ENCODE measurements at places on chromosomes 13 and 19.

- DNase-seq: peak; percentile 41
Observed at GRCh38 chr19:19540064-19540714, 2.1 kb downstream of the CILP2 start.

DNA sequence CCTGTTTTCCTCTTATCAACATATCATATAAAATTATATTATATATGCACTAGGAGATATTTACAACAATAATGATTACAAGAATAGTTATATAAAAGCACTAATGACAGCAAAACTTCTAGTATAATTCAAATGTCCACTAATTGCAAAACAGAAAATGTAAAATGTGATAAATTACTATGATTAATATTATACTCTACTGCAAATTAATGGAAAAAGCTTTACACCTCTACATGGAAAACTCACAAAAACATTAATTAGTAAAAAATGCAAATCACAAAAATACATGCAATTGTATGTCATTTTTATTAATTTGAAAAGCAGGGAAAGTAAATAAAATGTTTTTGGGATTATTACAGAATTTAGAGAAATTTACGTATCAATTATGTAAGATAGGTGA, 681.0 kb upstream of the PCDH20 start:
- DNase-seq: no peak

DNA sequence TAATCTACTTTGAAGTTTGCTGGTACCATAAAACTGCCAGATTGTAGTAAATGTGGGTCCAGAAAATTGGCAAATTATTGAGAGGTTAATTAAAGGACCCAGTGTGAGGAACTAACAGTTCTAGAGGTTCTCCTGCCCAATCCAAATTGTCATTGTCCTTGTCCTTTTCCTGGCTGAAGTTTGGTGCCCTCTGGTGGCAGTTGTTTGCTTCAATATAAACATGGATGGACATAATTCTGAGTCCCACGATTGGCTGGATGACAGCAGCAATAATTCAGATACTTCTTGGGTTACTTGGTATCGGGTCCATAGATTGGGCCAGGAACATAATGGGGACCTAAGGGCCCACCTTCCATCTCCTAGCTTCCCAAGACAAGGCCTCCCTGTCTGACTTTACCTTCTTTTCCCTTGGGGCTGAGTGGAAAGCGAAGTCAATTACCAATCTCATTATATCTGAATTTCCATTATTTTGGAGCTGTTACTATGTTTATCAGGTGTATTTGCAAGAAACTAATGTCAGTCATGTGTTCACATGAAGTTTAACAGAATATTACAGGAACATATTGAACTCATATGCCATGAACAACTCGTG, 33.8 kb upstream of the GARRE1 start:
- DNase-seq: peak; percentile 44

DNA sequence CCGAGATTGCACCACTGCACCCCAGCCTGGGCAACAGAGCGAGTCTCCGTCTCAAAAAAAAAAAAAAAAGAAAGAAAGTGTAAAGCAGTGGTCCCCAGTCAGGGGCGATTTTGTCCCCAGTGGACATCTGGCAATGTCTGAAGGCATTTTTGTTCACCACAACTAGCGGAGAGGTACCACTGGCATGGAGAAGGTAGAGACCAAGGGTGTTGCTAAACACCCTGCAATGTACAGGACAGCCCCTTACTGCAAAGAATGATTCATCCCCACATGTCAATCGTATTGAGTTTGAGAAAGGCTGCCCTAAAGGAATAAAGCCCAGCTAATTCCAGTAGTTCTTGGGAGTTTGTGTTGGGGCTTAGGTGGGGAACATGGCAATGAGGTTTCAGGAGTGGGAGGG, 38.7 kb downstream of the CYP4F2 start:
- DNase-seq: no peak

DNA sequence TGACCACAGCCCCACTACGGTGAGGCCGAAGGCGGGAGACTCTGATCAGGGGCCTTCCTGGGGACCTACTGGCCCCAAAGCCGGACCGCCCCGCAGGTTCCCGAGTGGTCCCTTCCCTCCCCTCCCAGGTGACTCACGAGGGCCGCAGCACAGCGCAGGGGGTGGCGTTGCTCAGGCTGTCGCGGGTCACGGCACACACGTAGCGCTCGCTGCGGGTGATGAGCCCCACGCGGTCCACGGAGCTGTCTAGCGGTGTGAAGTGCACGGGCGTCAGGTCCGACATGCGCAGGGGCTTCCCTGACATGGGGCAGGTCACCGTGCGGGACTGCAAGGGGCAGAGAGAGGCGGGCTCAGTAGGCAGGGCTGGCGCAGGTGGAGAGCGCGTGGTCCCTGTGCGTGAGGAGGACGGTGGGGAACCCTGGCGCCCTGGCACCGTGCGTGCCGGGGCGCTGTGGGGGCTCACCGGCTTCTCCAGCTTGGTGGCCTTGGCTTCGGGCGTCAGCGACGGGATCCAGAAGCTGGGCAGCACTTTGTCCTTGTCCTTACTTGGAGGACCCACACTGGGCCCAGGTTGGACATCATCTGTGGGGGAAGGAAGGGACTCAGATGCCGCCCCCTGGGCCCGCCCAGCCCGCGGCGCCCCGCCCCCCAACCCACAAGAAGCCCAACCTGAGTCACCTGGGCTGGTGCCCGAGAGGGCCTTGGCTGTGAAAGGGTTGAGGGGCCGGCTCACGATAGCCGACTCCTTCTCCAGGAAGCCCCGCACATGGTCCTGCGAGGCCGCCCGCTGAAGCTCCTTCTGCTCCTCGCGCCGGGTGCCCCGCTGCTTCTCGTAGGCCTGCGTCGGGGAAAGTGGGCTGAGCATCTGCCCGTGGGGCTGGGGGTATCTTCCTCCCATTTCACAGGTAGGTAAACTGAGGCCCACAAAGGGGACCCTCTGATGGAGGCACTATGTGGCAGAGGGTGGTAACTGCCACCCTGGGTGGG, 23.7 kb downstream of the NOSIP start:
- DNase-seq: no peak

DNA sequence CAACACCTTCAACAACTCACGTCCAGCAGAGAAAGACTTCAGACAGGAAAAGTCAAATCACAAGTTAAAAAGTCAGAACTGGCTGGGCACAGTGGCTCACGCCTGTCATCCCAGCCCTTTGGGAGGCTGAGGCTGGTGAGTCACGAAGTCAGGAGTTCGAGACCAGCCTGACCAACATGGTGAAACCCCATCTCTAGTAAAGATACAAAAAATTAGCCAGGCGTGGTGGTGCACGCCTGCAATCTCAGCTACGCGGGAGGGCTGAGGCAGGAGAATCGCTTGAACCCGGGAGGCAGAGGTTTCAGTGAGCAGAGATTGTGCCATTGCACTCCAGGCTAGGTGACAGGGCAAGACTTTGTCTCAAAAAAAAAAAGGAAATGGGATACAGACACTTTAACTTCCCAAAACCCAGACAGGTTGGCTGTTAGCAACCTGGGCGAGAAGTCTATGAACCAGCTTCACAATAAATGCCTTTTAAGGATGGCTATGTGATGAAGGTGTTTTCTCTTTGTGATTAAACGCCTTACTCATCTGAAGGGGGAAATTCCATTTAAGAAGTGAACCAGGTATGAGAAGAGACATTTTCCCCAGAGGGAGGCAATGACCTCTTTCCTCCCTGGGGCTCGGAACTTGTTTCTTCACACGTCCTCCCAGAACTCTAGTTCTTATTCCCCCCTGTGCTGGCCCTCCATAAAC, 80.4 kb downstream of the INSR start:
- DNase-seq: no peak

GRCh38 chr19:57712222-57712621, 3.2 kb upstream of the ZNF154 start:
- no peak for DNase-seq

- no peak for DNase-seq
Observed at GRCh38 chr13:91053318-91054065, 294.0 kb upstream of the MIR17HG start.

DNA sequence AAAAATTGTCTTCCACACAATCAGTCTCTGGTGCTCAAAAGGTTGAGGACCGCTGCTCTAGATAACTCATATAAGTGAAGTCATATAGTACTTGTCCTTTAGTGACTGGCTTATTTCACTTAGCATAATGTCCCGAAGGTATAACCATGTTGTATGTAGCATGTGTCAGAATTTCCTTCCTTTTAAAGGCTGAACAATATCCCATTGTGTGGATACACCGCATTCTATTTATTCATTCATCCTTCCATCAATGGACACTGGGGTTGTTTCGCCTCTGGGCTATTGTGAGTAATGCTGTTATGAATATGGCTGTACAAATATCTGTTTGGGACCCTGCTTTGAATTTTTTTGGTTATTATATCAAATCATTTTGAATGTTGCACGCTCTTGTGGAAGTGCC, 4.6 kb upstream of the LYPD5 start:
- no peak for DNase-seq

DNA sequence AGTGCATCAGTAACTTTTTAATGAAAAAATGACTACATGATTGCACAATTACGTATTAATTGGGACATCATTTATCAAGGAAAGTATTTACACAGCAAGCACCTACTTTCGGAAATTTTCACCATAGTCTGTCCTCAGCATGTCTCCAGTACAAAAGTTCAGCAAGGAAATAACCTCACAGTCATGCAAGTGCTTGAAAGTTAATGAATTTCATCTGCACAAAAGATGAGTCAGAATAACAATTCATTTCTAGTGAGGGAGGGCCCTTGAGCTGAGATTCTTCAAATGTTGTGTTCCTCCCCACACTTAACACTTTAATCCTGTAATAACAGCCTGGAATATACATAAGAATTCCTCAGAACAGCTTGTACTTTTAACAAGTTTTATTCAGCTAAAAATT, 49.0 kb upstream of the OXGR1 start:
- no peak for DNase-seq

DNA sequence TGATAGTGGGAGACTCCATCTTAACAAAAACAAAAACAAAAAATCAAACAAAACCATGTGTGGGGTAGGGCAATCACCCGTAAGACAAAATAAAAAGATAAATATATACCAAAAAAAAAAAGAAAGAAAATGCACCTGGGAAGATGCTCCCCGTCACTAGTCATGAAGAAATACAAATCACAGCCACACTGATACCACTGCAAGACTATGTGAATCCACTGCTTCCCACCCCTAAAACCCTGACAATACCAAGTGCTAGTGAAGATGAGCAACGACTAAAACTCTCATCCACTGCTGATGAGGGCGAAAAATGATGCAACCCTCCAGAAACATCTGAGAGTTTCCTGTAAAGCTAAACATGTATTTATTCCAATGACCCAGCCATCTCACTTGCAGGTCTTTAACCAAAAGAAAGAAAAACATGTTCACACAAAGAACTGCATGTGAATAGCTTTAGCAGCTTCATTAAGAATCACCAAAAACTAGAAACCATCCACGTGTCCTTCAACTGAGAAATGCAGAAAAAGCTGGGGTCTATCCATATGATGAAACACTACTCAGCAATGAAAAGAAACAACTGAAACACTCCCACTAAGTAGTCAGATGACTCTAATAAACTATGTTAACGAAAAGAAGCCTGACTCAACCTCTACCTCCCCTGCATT, 31.7 kb downstream of the BRD4 start:
- no peak for DNase-seq

GRCh38 chr19:51027126-51027806, 850 bp upstream of the KLK11 start:
- no peak for DNase-seq

DNA sequence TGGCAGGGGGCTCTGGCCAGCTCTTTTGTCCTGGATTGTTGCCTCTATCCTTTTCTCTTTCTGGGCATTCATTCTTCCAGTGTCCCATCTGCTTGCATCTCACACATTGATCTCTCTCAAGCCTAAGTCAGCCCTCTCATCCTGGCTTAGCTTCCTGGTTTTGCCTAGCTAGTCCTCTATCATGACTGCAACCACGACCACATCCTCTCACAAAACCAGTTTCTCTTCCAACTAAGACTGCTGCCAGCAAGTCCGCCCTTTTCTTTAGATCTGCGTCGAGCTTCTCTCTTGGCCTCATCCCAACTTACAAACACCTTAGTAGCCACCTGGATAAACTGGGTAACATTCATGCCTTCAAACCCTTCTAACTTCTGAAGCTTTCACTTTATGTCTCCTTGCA, 212.2 kb upstream of the HTR2A start:
- DNase-seq: no peak

GRCh38 chr19:45567609-45568008, 17.0 kb downstream of the OPA3 start:
- no peak for DNase-seq

GRCh38 chr19:311813-312261, 20.6 kb upstream of the PLPP2 start:
- DNase-seq: no peak
